ENCODE measurements at places on chromosomes 1 and 21.

DNA sequence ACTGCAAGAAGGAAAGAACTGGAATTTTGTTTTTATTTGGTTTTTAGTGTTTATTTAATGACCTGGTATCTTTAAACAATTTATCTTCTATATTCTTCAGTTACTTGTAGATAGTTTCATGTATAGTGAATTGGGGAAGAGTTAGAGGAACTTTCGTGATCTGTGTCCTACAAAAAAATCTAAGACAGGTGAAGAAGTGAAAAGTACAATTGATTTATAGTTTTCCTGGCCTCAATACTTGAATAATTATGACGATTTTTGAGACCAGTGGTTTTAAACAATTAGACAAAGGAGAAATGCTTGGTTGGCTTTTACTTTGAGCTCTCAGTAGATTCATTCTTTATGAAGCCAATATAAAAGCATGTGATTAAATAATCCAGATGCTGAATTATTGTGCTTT is 7.5 kb downstream of the MIER1 start:
- DNase-seq, result no peak

DNA sequence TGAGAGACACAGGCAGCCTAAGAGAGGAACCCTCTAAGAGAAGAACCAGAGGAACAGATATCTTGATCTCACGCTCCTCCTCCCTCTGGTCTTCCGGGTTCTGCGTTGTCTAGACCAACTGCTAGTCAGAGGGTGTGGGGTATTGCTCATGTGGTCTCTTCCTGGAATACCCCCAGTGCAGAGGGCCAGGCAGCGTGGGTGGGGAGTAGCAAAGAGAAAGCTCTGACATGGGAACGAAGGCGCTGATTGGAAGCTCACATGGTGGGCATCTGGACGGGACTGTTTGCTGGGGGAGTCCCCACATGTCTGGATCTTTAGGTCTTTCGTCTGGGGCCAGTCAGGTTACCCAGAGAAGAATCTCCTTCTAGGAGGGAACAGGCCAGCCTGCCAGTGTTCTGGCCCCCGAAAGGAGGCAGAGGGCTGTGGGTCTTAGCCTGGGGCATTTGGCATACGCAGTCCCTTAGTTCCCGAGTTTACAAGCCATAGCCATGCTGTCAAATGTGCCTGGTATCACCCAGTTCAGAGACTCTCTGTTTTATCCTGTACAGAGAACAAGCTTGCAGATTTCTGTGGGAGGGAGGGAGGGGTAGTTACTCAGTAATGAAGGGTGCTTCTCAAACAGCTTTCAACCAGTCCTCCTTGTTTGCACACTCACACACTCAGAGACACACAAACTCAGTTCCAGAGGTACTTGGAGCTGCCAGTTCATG is 18.3 kb upstream of the IL6R start:
- DNase-seq, result peak; percentile 43

DNA sequence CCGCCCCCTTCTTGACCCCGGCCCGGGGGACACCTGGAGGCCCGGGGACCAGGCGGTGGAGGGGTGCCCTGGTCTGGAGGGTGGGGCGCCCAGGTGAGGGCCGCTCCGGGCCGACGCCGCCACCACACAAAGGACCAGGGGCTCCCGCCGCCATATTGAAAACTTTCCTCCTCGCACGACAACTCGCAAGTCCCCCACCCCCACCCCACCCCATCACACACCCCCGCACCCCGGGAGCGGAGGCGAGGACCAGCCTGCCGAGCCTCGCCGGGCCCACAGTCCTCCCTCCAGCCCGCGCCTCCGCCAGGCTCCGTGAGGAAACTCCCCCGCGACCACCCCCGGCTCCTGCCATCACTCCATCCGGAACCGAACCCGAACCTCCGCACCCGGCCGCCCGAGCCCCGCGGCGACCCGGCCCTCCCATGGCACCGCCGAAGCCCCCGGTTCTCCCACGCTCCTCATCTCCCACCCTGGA is 733 bp downstream of the KDM5B start:
- DNase-seq, result peak; percentile 42

DNA sequence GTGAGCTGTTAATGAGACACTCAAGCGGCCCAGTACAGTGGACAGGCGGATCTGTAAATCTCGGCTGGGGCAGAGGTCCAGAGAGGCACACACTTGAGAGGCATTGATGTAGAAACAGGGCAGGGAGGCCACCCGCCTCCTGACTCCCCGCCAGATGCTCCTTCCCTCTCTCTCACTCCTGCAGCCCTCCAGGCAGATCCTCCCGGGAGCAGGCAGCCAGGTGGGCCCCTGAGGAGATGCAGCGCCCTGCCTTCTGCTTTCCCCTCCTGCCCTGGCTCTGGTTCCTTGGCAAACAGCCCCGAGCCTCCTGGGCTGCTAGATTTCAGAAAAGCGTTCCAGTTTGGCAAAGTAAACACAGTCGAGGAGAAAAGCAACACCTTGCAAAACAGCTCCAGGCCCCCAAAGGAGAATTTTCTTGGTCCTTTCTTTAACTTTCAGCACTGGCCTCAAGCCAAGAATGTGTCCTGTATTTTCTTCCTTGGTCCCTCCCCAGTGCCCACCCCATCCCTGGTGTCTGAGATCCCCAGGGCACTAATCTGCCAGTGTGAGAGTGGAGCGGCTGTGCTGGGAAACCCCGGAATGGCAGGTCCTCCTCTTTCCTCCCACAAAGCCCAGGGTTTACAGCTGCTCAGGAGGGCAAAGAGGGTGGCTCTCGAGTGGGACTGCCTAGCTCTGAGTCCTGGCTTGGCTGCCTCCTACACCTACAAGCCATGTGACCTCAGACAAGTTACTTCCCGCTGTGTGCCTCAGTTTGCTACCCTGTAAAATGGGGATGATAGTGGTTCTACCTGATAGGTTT is 29.4 kb upstream of the IFNLR1 start:
- no peak for DNase-seq

- DNase-seq, result no peak
Observed at GRCh38 chr1:226558036-226558650, 9.6 kb downstream of the STUM start.

GRCh38 chr1:218880484-218881060 is 293.1 kb upstream of the LYPLAL1 start:
- DNase-seq, result no peak

DNA sequence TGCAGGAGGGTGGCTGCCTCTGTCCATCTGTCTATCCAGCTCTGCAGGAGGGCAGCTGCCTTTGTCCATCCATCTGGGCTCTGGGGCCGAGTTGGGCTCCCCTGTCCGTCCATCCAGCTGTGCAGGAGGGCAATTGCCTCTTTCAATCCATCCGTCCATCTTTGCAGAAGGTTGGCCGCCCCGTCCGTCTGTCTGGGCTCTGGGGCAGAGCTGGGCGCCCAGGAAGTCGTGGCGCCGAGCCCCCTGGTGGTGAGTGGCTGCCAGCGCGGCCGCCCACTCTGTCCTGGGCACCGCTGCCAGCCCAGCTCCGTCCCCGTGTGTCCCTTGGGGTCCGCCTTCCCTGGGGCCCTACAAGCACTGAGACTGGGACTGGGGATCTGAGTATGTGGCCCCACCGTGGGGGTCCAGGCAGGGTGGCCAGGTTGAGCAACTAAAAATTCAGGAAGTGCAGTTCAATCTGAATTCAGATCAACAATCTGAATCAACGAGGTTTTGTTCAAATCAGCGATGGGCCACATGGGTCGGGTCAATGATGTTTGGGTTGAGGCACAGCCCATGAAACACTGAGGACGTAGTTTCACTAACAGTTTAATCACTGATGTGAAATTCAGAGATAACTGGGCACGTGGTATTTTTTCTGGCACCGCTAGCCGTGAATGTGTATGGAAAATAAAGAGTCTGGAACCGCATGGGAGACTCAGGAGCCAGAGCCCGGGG is 99.1 kb upstream of the ACTRT2 start:
- DNase-seq, result peak; percentile 19

GRCh38 chr1:206631085-206631509 is 4.2 kb upstream of the DYRK3 start:
- DNase-seq, result no peak

DNA sequence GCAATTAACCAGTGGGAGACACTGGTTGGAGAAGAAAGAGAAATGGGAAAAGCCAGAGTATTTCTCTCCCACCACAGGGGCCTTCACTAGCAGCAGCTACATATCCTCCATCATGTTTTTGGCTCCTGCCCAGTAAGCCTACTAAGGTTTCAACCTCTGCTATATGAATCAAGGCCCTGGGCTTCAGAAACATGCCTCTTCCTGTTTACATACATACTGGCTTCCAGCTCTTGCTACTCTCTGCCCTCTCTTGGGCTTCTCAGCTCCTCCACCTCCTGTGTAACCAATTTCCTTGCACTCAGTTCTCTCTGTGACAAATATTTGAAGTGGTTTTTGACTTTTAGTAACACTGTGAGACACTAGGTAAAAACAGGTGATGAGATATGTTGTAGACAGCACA is 80.8 kb downstream of the LRRC7 start:
- no peak for DNase-seq

DNA sequence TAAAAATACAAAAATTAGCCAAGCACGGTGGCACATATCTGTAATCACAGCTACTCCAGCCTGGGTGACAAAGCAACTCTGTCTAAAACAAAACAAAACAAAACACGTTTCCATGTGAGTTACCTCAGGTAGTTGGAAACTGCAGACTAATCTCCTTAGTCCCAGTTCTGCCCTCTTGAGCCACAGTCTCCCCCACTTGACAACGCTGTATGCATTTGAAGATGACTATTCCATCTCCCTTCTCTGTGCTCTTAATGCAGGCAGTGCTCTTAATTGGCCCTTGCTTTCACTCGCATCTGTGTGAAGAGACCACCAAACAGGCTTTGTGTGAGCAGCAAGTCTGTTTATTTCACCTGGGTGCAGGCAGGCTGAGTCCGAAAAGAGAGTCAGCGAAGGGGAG is 19.6 kb upstream of the DHCR24 start:
- no peak for DNase-seq

- DNase-seq, result no peak
Observed at GRCh38 chr21:42721341-42721824, 68.0 kb downstream of the PDE9A start.

- no peak for DNase-seq
Observed at GRCh38 chr1:114369930-114370329, 141.1 kb downstream of the TRIM33 start.

DNA sequence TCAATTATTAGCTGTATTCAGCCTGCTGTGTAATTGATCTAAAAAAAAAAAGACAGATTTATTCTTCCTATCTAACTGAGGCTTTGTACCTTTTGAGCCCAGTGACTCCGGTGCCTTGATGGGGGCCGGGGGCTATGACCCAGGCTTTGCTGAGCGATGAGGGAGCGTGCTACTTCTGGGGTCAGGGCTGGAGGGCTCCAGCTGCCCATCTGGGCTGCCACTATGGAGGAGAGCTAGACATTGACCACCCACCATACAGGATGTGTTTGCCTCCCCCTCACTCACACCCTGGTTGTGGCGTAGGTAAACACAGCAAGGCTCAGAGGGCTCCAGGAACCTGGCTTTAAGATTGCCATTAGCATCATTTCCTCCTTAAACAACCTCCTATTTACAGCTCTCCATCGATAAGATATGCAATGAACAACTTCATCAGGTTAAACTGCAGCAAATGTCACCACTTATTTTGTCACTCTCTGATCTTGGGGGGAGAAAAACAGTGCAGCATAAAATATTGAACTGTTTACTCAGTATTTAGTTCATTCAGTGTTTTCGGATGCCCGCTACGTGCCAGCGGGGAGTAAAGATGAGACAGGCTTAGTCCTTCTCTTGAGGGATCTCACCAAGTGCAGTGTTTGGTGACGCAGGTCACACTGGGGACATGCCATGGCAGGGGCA is 231.6 kb downstream of the KIF26B start:
- DNase-seq, result no peak

DNA sequence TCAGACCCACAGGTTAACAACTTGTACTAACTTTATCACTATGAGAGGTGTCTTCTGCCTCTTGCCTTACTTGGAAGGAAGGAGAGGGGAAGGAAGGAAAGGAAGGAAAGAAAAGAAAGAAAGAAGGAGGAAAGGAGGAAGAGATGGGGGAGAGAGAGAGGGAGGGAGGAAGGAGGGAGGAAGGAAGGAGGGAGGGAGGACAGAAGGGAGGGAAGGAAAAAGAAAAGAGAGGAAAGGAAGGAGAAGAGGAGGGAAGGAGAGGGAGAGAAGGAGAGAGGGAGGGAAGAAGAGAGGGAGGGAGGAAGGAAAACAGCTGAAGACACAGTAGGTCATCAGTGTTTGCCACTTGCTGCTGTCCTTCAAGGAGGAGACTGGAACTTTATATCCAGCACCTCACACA is 5.3 kb upstream of the SIPA1L2 start:
- no peak for DNase-seq

DNA sequence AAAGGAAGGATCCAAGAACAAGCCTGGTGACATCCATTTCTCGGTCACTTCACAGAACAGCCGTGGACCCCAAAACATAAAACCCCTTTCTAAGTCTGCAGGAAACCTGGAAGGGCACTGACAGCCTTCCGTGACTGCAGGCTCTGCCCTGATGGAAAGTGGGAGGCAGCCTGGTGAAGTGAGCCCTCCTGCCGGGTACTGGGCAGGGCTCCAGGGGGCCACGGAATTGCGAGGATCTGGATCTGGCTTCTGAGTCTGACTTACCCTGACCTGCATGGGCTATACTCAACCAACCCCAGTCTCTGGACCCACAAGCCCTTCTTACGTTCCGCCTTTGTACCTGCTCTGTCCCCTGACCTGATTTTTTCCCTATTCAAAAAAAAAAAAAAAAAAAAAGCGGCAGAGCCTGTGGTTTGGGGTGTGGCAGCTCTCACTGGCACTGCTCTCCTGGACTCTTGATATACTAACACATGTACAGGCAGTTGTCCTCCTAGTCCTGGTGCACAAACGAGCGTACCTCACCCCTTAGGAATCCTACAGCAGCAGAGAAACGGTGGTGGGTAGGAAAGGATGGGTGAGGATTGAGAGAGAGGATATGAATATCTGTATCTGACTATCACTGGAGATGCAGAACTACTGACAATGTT is 82.9 kb downstream of the BEND5 start:
- no peak for DNase-seq

DNA sequence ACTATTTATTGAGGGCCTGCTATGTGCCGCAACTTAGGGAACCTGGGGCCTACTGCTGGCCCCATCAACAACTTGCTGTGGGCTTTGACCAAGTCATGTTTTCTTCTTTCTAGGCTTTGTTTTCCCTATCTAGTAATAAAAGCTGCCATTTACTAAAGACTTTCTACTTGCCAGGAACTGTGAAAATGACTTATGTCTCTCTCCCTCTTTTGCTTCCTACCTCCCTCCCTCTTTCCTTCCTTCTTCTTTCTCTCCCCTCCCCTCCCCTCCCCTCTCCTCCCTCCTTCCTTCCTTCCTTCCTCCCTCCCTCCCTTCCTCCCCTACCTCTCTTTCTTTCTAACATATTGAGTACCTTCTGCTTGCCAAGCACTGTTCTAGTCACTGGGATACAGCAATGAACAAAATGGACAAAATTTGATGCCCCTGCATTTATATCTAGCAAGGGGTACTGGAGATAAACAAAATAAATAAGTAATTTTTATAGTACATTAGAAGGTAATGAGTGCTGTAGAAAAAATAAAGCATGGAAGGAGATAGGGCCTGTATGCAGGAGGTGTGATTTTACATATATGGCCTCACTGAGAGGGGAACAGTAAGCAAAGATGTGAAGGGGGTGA is 170.3 kb upstream of the USP24 start:
- no peak for DNase-seq

GRCh38 chr1:221174330-221174993 is 295.2 kb downstream of the HLX start:
- DNase-seq, result no peak

GRCh38 chr1:171037626-171038025 is 53.1 kb upstream of the FMO3 start:
- DNase-seq, result no peak

GRCh38 chr1:221709854-221710253 is 32.0 kb downstream of the DUSP10 start:
- no peak for DNase-seq

Data from CD4-positive, alpha-beta memory T cell (primary cell).